ENCODE measurements at places on chromosomes 1 and 21.

DNA sequence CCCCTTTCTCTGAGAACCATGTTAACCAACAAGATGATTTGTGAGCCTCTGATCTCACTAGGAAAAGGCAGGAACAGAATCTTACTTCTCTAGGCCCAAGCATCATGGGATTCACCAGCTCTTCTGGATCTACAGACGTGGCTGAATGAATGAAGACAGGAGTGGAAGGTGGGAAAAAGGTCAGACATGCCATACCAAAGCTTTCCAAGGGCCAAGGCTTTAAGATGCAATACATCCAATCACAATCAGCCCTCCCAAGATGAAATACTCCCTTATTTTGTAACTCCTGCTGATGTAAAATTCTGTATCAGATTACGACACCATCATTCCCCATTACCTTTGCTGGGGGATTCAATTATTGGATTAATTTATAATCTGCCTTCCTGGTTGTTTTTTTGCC, 80.9 kb downstream of the SSBP3 start:
- no peak for DNase-seq

DNA sequence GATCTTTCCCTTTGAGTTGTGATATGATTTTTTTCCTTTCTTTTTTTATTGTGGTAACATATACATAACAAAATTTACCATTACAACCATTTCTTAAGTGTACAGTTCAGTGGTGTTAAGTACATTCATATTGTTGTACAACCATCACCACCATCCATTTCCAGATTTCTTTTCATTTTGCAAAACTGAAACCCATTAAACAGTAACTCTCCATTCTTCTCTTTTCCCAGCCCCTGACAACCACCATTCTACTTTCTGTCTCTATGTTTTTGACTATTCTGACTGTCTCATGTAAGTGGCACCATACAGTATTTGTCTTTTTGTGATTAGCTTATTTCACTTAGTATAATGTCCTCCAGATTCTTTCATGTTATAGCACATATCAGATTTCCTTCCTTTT, 30.3 kb downstream of the CEP350 start:
- no peak for DNase-seq

- no peak for DNase-seq
These were observed 74.7 kb downstream of the RIPK4 start for GRCh38 chr21:41692185-41692565.

DNA sequence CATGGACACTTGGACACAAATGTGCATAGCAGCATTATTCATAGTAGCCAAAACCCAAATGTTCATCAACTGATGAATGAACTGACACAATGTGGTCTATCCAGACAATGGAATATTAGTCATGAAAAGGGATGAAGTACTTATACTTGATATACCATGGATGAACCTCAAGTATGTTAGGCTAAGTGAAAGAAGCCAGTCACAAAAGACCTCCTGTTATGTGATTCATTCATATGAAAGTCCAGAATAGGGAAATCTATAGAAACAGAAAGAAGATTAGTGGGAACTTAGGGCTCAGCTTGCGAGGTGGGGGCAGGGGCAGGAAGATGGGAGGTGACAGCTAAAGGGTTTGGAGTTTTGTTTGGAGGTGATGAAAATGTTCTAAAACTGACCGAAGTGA, 7.4 kb downstream of the KCNE1 start:
- DNase-seq = no peak

DNA sequence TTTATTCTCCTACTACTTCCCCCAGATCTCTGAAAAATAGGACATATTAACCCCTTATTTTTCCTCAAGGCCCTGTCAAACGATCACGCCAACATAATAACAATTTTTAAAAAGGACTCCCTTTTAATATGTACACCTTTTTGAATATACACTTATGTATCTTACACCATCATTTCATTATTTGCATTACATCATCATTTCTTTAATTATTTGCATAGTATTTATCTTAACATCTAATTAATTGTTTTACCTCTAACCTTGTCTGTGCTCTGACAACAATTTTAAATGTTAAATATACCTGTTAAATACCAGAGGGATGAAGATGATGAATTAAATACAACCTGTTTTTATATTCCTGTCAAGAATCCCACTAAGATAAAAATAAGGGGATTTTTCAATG, 432.2 kb downstream of the PTPRC start:
- no peak for DNase-seq

DNA sequence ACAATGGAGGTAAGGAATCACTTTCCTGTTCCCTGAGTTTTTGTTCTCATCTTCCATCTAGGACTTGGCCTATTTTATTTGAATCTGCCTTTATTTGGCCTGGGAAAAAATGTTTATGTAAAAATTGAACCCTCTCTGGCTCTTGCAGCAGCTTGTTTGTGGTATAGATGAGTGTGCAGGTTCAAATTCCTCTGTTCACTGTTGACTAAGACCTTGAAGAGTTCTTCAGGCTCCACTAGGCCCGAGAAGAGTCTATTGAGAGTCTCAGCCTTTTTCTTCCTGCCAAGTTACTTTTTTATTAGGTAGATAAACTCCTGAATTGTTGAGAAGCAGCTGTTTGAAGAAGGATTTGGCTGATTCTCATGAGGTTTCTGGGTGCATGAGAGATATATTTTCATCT, 248.8 kb upstream of the ADGRL2 start:
- DNase-seq = no peak

DNA sequence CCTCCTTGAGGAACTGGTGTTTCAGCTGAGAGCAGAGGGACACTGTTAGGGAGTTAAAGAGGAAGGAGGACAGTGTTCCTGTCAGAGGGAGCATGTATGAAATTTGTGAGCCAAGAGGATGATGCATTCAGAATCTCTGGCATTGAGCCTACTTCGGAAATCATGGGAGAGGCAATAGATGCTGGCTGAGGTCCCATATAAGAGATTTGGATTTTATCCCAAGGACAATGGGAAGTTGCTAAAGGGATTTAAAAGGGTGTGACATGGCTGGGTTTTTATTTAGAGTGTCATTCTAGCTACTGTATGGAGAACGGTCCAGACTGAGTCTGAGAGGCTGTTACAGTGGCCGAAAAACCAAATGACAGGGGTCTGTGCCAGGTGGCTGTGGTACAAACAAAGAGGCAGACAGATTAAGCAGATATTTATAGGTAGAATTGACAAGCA, 403.2 kb upstream of the B3GALT2 start:
- DNase-seq = no peak

- DNase-seq = no peak
These were observed 33.1 kb upstream of the DIP2A start for GRCh38 chr21:46425571-46425970.

DNA sequence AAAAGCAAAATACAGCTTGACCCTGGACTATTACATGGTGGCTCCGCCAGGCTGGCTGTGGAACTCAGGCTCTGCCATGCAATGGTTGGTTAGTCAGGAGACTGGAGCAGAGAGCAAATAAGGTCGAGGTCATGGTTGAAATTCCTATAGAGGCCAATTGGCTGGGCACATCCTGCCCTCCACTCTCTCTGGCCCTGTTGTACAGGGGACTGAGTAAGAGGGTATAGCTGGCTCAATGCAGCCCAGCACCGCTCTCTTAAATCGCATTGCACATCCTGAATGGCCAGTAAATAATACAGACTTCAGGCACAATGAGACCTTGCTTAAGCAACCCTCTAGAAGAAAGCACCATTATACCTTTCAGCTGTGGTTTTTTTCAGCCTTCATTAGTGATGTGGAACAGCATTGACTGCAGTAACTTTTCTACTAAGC, 59.3 kb upstream of the PPP2R5A start:
- DNase-seq = no peak

GRCh38 chr1:56034847-56035481, 544.4 kb downstream of the PLPP3 start:
- DNase-seq = no peak

- DNase-seq = no peak
These were observed 47.3 kb downstream of the CLIC6 start for GRCh38 chr21:34715985-34716596.

- no peak for DNase-seq
These were observed 4.4 kb upstream of the WDR26 start for GRCh38 chr1:224438989-224439388.

- no peak for DNase-seq
These were observed 256 bp upstream of the TARBP1 start for GRCh38 chr1:234479310-234479559.

DNA sequence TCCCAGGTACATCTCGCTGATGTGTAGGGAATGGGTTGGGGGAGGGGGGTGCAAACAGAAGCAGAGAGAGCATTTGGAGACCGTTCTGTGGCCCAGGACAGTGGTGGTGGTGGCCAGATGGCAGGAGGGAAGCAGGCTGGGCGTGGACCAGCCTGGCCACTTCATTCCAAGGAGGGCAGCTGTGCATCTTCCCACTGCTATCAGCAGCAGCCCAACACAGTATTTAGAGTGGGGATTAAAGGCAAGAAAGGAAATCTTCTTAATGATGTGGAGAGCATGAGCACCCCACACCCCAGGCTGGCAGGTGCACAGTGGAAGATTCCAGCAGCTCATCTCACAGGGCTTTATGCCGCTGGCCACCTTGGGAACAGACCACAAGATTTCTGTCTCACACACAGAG, 198.7 kb downstream of the NPHP4 start:
- DNase-seq = no peak

GRCh38 chr1:41976671-41977070, 57.9 kb upstream of the HIVEP3 start:
- no peak for DNase-seq

GRCh38 chr1:218266356-218266755, 18.7 kb upstream of the RRP15 start:
- no peak for DNase-seq

DNA sequence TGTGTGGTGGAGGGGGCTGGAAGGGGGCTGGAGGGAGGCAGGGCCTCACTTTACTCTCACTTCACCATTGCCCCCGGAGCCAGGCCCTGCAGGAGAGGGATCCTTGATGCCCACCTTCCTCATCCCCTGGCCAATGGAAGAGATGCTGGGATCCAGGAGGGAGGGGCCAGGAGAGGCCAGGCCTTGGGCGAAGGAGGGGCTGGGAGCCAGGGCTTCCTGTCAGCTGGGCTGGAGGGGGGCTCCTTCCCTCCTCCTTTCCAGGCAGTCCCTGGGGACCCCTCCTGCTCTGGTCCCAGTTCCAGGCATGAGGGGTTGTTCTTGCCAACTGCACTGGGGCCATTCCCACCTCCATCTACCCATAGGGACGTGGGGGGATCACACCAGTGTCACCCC, 5.7 kb downstream of the AHDC1 start:
- DNase-seq = no peak

GRCh38 chr1:116537898-116538297, 32.9 kb downstream of the CD58 start:
- no peak for DNase-seq

DNA sequence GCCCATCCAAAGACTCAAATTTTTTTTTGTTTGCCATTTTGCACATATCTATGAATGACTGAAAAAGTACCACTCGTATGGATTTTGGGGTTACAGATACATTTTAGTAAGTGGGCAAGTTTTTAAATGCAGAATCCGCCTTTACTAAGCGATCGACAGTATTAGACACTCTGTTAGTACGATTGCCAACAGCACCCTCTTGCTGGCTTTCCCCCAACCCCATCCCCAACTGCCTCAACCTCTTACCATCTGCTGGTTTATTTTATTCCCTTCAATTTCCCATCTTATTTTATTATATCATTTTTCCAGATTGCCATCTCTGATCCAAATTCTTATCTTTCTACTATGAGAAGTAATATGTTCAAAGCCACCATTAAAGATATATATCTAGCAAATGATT, 244.8 kb downstream of the LRRIQ3 start:
- DNase-seq = no peak

- no peak for DNase-seq
These were observed 197.6 kb upstream of the ADAMTS5 start for GRCh38 chr21:27164208-27165177.

DNA sequence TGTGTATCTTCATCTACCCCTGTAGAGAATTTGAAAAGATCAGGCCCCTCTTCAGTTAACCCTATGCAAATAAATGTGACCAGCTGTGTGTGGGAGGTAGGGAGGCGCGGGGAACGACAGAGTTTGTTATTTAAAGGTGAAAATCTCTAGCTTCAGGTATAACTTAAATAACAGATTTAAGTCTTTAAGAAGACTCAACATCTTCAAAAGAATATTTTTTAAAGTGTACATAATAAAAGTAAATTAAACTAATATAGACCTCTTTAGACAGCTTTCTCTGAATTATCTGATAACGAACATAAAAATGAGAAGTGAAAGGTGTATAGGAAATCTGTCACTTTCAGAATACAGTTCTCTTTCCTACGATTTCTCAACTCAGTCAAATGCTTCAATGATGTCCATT, 16.0 kb downstream of the ANGPTL3 start:
- DNase-seq = no peak

DNA sequence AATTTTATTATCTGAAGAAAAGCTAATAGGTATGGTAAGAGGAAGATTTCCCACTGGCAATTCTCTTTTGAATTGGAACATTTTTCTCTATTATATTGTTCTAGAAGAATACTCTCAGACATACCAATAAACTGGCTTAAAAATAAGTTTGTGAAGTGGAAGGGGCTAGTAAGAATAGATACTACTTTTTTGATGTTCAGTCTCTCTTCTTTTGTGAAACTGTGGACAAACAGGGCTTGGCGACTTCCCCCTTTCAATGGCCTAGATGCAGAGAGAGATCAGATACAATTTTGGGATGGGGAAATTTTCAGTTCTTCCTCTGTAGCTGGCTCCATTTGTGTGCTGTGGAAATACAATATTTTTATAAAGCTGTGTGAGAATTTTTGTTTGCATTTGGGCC, 2.5 kb downstream of the PBX1 start:
- DNase-seq = no peak

DNA sequence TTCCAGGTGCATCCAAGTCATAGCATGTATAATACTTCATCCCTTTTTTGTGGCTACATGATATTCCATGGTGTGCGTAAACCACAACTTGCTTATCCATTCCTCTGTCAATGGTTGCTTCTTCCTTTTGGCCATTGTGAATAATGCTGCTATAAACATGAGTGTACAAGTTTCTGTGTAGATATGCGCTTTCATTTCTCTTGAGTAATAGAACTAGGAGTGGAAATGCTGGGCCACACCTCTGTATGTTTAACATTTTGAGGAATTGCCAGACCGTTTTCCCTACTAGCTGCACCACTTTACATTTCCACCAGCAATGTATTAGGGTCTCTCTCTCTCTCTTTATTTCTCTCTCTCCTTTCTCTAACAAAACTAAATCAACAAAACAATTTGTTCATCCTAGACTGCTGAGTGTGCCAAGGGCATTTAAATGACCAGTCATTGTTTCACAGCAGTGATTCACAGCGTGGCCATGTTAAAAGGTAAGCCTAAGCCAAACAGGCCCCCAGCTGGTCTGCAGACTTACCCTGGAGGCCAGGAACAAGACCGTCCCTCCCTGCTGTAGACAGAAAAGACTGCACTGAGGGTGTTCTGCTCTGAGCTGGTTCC, 53.2 kb upstream of the LYST start:
- DNase-seq = no peak

- DNase-seq = no peak
These were observed 18.4 kb upstream of the TNFRSF1B start for GRCh38 chr1:12148160-12148957.

- no peak for DNase-seq
These were observed 269.9 kb downstream of the HLX start for GRCh38 chr1:221149111-221149510.

DNA sequence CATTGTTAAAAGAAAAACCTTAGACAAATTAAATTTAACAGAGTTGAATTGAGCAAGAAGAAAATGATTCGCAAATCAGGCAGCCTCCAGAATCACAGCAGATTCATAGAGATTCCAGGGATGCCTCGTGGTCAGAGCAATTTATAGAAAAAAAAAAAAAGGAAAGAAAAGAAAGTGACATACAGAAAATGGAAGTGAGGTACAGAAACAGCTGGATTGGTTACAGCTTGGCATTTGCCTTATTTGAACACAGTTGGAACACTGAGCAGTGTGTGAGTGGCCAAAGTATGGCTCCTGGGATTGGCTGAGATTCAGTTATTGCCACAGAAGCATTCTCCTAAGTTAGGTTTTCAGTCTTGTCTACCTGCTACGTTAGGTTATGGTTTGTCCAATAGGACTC, 9.1 kb upstream of the C21orf91 start:
- no peak for DNase-seq

Data from HS-27A (cell line).